Prostate gland (tissue), 2 donors: ENCODE measurements at places on chromosomes 3 and 15. TPM values are rescaled to one million over a fixed set of nuclear protein-coding genes. Genes with fewer than 3 reads are reported as not detected.

STOML1 gene
- total RNA-seq: 15.6 TPM

SSUH2 gene
- 0.27 TPM for total RNA-seq

C15orf61 gene
- 15.0 TPM for total RNA-seq

NKTR gene
- 42.2 TPM for total RNA-seq

GRCh38 chr3:128226795-128227395 is 73.6 kb downstream of the EEFSEC start:
- DNase-seq: no peak

- DNase-seq: no peak
Measured at GRCh38 chr3:192449036-192449435, 278.3 kb downstream of the FGF12 start.

- no peak for DNase-seq
Measured at GRCh38 chr15:94259121-94259751, 27.9 kb downstream of the MCTP2 start.

DNA sequence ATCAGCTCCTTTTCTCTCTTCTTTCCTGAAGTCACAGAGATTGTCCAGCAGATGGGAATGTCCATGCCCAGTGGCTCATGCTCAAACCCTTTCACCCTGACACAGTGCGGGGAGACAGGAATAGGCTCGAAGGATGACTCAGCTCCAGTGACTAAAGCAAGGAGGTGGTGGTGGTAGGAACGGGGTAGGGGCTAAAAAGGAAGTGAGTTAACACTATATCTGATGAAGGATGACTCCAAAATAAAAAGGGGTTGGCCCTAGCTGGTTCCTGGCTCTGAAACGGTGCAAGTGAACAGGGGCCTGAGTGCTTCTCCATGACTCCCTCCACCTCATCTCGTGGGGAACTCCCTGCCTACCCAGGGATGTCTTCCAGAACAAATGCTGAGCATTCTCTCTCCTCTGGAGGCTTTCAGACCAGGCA is 167.4 kb upstream of the LPP start:
- no peak for DNase-seq
